Fibroblast of lung (primary cell): ENCODE measurements at places on chromosomes 2 and 18. TPM values are rescaled to one million over a fixed set of nuclear protein-coding genes. Genes with fewer than 3 reads are reported as not detected.

GRCh38 chr2:20069756-20070155 lies 18.3 kb upstream of the LAPTM4A start:
- peaks cover 36% of the 10 kb centered on the region for H3K4me1 ChIP-seq
- H3K36me3 ChIP-seq: no peaks in the 10 kb centered on the region
- H3K4me3 ChIP-seq: no peak overlapping the region

DNA sequence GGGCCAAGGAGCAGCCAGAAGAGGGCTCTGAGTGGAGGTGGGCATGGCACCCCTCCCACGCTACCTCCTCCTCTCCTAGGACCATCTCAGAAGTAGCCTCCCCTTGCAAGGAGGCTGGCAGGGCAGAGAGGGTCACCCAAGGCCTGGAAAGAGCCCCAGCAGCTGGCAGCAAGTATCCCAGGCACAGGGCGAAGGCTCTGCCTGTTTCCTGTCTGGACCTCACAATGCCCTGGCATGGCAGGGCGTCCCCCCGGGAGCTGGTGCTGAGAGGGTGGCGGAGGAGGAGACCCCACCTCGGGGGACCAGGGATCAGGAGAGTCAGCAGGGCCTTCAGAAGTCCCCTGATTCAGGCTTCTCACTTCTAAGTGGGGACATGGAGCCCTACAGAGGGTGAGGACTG lies 66.2 kb upstream of the TAF1B start:
- H3K27ac ChIP-seq: no peak overlapping the region
- H3K36me3 ChIP-seq: no peaks in the 10 kb centered on the region
- H3K4me1 ChIP-seq: peaks cover 6% of the 10 kb centered on the region
- H3K27me3 ChIP-seq: peaks cover 2% of the 10 kb centered on the region

DNA sequence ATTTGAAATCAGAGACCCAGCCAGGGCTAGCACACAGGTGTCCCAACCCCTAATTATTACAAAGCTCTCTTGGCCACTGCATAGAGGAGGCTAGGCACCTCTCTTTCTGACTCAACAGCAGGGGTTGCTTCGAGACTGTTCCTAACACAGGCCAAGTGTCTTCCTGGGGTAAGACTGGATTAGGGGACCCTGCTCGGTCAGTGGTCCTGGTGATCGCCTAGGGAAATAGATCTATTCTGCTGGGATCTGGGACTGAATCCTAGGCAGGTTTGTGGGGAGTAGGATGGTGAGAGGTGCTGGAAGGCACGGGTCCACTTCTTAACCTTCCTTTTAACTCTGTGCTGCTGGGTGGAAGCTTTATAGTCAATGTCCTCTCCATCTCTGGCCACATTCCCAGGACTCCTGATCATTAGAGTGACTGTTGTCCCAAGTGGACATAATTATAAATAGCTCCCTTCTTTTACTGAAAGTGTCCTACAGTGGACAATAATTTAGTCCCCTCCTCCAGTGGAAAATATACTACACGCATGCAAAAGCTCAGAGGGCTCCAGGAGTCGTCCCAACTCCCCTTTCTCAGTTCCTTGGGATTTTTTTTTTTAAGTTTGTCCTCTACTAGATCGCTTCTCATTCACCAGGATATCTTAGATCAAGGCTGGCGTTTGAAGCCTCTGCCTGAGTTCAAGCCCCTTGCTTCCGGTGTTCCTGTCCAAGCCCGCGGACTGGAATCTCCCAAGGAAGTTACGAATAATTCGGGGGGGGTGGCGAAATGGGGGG lies 1.3 kb upstream of the TRIB2 start:
- H3K36me3 ChIP-seq: no peaks in the 10 kb centered on the region
- H3K4me1 ChIP-seq: peaks cover 8% of the 10 kb centered on the region
- H3K27ac ChIP-seq: peak overlapping the region; percentile 90
- DNase-seq: no peak

DNA sequence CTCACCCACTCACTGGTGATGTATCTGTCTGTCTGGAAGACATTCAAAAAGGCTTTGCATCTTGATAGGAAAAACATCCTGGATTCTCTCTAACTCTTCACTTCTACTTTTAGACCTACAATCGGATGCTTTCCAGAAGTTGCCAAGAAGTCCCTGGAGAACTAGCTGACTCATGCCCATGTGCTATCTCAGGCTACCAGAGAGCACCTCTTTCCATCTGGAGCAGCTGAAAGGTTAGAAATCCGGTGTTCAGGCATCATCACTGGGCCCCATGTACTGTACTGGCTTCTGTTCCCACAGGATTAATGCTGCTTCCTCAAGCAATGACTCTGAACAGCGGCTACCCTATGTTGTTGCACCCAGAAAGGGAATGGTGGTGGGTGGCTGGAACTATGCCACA lies 259.0 kb downstream of the NBAS start:
- H3K4me3 ChIP-seq: no peak overlapping the region
- no peaks in the 10 kb centered on the region for H3K27me3 ChIP-seq
- H3K4me1 ChIP-seq: no peaks in the 10 kb centered on the region

Gene POLR1A
- total RNA-seq: 9.2 and 9.4 TPM in 2 replicates

Gene ILKAP
- 24.9 and 27.9 TPM in 2 replicates for total RNA-seq

Gene OTOS
- total RNA-seq: not detected in 2 replicates
